Aortic smooth muscle cell (primary cell): ENCODE measurements at places on chromosomes 12 and 14. TPM values are rescaled to one million over a fixed set of nuclear protein-coding genes. Genes with fewer than 3 reads are reported as not detected.

Gene SERPINA1
- not detected in 2 replicates for total RNA-seq

Gene PTPRB
- total RNA-seq, result 2.4 and 2.5 TPM in 2 replicates

Gene LARP4
- 32.6 and 33.0 TPM in 2 replicates for total RNA-seq

Gene ARMH4
- 3.8 and 6.4 TPM in 2 replicates for total RNA-seq

Gene TRAF3
- 20.0 and 23.4 TPM in 2 replicates for total RNA-seq

Gene CRIP1
- total RNA-seq, result 46.4 and 49.0 TPM in 2 replicates

Gene STON2
- 0.44 and 0.66 TPM in 2 replicates for total RNA-seq

Gene NXPH4
- 1.2 and 1.5 TPM in 2 replicates for total RNA-seq

Gene KLRF2
- not detected in 2 replicates for total RNA-seq

Gene PZP
- total RNA-seq, result under 0.01 TPM in 1 of 2 replicates, not detected in the other

Gene KRT82
- not detected in 2 replicates for total RNA-seq

Gene TMEM63C
- total RNA-seq, result 0.26 TPM in 1 of 2 replicates, not detected in the other

Gene MSI1
- total RNA-seq, result not detected in 2 replicates

Gene TSPAN9
- total RNA-seq, result 33.6 and 44.2 TPM in 2 replicates

Gene KRT71
- not detected in 2 replicates for total RNA-seq

Gene TOMM20L
- not detected in 2 replicates for total RNA-seq

Gene RALGAPA1
- total RNA-seq, result 43.6 and 48.6 TPM in 2 replicates

Gene ESRRB
- total RNA-seq, result under 0.01 and 0.06 TPM in 2 replicates
